ENCODE measurements at places on chromosomes 6 and 20. TPM values are rescaled to one million over a fixed set of nuclear protein-coding genes. Genes with fewer than 3 reads are reported as not detected.

DNA sequence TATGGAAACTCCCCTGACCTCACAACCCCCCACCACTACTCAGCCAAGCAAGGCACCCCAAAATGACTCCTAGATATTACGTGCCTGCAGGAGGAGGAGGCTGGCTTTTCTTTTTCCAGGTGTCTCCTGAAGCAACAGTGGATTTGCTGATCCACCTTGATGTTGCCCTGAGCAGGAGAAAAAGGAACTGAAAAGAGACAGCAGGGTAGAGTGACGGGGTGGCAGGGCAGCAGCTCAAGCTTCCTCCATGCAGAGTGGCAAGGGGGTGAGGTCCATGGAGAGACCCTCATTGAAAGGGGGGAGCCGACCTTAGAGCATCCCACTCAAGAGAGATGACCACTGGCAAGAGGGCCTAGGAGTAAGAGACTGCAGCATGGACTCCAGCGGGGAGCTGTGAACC is 112.0 kb upstream of the SIRPA start:
- no peaks in the 10 kb centered on the region for H3K36me3 ChIP-seq
- no peak for DNase-seq
- H3K4me3 ChIP-seq: no peak overlapping the region
- no peak overlapping the region for H3K27ac ChIP-seq

DNA sequence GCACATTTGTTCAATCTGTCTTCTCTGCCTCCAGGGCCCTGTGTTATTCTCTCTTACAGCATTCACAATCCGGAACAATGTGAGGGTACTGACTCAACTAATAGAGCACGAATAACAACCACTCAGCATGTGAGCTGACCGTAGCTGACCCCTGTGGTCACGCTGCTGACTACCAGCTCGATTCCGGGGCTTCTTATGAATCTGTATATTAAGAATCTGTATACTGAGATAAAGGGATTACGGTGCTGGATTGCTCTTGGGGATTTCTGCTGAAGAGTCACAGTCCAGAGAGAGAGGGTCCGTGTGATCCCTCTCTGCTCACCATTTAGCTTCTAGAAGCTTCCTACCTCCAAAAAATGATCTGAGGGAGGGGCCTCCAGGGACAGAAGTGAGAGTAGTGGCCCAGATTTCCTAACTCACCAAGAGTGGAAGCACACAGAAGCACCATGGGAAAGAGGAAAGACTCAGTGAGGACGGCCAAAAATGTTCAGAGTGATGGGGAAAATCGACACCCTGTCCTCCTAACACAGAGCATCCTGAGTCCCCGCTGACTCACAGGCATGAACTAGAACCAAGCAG is 156.2 kb downstream of the THBS2 start:
- H3K4me3 ChIP-seq: no peak overlapping the region
- H3K4me1 ChIP-seq: no peaks in the 10 kb centered on the region

- H3K27ac ChIP-seq: no peak overlapping the region
- no peaks in the 10 kb centered on the region for H3K27me3 ChIP-seq
- no peaks in the 10 kb centered on the region for H3K36me3 ChIP-seq
- DNase-seq: no peak
- no peaks in the 10 kb centered on the region for H3K4me1 ChIP-seq
Observed at GRCh38 chr6:162463576-162463975, 264.0 kb downstream of the PRKN start.

GRCh38 chr20:20568604-20569205 is 143.7 kb downstream of the RALGAPA2 start:
- H3K4me1 ChIP-seq: no peaks in the 10 kb centered on the region
- H3K4me3 ChIP-seq: no peak overlapping the region

DNA sequence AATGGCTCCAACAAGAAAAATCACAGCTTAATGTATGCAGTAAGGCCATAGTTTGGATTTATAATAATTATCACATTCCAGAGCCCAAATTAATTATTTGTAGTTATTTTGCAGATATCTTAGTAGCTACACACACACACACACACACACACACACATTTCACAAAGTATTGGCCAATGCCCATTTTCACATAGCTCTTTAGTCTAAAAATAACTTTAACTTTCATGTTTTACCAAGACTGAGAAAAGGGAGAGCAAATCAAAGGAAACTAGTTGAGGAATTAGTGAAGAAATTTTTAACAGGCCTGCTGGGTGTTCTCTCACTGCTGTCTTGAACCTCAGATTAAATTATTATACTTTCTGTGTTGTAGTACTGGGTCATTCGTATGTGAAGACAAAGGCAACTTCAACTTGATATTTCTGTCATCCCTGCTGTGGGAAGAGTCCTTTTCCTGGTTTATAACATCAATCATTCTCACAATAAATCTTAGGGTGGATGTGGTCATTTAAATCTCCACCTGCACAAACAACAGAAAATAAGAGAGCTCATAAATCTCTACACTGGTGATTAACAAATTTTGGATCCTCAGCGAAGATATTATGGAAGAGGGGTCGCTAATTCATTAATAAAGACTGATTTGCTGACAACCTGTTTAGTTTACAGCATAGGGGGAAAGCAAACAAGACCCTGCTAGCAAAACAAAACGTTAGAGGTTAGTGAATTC is 1.6 kb upstream of the TCF21 start:
- no peak overlapping the region for H3K27ac ChIP-seq
- DNase-seq: no peak
- no peaks in the 10 kb centered on the region for H3K36me3 ChIP-seq
- H3K4me3 ChIP-seq: no peak overlapping the region
- H3K27me3 ChIP-seq: peaks cover 53% of the 10 kb centered on the region

- DNase-seq: no peak
- no peaks in the 10 kb centered on the region for H3K27me3 ChIP-seq
- H3K4me1 ChIP-seq: peaks cover 62% of the 10 kb centered on the region
- no peak overlapping the region for H3K27ac ChIP-seq
Observed at GRCh38 chr20:32523613-32524213, 61.4 kb downstream of the NOL4L start.

CALHM5 gene
- 1.8 TPM for total RNA-seq

TBXT gene
- not detected for total RNA-seq

CST2 gene
- not detected for total RNA-seq
